Prostate gland (tissue), 2 donors: ENCODE measurements at places on chromosomes 6 and 20.

GRCh38 chr6:48255094-48255493 lies 144.1 kb upstream of the PTCHD4 start:
- DNase-seq: no peak

DNA sequence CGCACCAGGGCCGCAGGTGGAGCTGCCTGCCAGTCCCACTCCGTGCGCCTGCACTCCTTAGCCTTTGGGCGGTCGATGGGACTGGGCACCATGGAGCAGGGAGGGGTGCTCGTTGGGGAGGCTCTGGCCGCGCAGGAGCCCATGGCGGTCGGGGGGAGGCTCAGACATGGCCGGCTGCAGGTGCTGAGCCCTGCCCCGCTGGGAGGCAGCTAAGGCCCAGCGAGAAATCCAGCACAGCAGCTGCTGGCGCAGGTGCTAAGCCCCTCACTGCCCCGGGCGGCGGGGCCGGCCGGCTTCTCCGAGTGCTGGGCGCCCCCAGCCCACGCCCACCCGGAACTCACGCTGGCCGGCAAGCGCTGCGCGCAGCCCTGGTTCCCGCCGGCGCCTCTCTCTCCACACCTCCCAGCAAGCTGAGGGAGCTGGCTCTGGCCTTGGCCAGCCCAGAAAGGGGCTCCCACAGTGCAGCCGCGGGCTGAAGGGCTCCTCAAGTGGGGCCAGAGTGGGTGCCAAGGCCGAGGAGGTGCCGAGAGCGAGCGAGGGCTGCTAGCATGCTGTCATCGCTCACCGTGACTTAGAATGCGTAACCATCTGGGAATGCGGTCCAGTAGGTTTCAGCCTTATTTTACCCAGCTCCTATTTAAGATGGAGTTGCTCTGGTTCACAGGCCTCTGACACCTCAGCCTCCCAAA lies 77.3 kb downstream of the C6orf52 start:
- DNase-seq: no peak

DNA sequence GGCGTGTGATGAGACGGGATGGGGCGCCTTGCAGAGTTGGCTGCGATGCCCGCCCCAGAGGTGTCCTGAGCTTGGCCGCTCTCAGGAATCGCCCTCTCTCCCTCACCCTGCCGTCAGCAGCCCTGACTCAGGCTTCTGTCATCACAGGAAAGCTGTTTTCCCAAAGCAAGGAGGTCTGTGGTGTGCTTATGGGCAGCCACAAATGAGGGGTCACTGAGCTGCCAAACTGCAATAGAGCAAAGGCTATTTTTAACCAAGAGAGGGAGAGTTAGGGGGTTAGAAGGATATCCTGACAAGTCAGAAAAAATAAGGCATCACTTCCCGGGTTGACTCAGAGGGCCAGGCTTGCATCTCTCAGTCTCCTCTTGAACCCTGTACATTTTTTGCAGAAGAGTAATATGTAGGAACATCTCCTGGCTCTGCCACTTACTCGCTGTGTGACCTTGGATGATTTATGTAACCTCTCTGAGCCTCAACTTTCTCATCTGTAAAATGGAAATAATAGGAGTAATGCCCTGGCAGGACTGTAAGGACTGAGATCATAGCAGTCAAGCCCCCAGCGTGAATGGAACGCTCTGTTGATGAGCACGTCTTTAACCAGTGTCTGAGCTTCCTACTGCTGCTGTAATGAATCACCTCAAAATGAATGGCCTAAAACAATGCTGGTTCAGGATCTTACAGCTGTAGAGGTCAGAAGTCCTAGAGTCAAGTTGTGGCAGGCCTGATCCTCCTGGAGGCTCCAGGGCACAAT lies 181.9 kb downstream of the NFATC2 start:
- DNase-seq: no peak

DNA sequence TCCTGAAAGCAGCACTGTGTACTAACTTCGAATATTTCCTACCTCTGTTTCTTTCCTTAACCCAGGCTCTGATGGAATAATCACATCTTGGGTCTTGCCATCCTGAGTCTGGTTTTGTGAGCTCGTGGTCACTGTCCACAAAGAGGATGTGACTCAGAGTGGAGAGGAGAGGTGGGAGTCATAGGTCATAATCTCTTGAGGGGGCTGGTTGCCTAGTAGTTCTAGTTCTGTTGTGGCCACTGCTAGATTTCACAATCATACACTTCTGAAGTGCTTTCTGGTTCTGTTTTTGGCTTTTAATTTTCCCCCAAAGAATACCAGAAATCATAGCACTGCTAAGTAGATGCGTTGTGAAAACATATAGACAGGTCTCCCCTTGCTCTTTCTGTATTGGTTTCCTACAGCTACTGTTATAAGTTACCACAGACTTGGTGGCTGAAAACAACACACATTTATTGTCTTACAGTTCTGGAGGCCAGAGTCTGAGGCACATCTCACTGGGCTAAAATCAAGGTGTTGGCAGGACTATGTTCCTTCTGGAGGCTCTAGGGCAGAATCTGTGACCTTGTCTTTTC lies 102.8 kb downstream of the NRSN1 start:
- DNase-seq: no peak

- DNase-seq: no peak
Observed at GRCh38 chr6:53090576-53090975, 25.4 kb downstream of the FBXO9 start.

- DNase-seq: peak; percentile 78
Observed at GRCh38 chr6:31651602-31652191, 764 bp downstream of the BAG6 start.

DNA sequence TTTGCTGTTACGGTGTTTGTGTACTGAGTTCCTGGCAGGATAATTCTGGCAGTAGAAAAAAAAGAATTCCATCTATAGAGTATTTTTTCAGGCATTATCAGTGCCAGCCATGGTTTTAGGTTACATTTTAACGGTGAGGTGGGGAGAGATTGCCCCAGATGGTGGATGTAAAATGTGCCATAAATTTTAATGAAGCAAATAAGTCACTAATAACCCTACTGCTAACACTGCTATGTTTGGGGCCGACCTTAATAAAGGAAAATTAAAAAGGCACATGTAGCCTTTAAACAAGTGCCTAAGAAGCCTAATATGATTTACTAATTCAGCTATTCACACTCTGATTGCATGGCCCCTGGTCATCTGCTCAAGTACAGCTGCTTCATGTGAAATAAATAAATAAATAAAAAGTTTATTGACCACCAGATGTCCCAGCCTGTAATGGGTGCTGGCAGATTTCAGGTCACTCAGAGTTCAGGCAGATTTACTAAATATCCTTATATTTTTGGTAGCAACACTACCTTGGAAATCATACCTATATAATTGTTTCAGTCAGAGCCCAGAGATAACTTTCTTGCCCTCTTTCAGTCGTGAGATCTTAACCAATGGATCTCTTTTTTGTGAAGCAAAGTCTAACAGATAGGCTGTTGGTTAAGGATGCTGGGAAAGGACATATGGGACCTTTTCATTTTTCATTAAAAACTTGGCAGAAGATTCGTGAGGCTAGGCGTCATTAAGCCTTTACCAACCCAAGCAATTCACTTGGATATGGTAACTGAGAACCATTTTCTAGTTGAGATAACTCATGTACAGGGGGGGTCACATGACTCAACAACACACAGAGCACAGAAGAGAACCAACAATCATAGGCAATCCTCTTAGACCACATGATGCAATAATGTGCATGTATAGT lies 495.0 kb upstream of the NRSN1 start:
- no peak for DNase-seq

DNA sequence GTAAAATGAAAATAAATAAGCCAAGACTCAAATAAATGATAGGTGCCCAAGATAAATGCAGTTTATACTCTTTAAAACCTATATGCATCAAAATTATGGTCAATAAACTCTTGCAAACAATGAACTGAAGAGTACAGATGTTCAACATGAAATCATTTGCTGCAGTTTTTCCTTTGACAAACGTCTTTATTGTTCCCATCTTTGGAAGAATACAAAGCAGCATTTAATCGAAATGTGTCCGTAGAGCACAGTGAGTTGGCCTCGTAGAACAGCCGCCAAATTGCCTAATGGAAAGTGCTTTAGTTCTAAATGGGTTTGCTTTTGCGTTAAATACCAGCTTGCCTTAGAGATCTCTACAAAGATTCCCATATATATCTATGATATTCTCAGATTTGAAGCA lies 447.4 kb downstream of the PKHD1 start:
- no peak for DNase-seq

DNA sequence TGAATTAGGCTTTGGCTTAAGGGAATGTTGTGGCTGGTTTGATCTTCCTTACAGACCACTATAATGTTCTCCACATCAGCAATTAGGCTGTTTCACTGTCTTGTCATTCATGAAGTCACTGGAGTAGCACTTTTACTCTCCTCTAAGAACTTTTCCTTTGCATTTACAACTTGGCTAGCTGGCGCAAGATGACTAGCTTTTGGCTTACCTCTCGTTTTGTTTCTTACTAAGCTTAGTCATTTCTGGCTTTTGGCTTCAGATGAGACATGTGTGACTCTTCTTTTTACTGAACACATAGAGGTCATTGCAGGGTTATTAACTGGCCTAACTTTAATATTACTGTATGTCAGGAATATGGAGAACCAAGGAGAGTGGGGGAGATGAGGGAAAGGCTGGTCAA lies 143.2 kb downstream of the PTCHD4 start:
- no peak for DNase-seq
